ENCODE measurements at places on chromosomes 12 and 14.

GRCh38 chr12:53995378-53996239, 4.4 kb upstream of the HOXC9 start:
- DNase-seq = no peak

- no peak for DNase-seq
Observed at GRCh38 chr12:117362391-117362790, 965 bp upstream of the NOS1 start.

DNA sequence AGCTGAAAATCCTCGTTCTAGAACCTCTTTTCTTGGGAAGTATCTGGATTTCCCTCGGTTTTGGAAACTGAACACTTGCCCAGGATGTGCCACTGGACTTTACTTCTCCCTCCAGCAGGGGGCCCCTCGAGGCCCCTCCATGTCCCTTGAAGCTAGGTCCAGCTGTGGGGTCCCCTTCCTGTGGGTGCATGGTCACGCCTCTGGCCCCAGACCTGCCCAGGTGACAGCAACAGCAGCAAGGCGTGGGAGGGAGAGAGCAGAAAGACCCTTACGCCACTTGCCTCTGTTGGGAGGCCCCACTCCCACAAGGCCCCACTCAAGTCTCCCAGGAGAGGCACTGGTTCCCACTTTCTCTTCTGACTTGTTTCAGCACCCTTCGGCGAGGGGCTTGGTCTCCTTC, 3.1 kb downstream of the SLC25A29 start:
- DNase-seq = no peak

DNA sequence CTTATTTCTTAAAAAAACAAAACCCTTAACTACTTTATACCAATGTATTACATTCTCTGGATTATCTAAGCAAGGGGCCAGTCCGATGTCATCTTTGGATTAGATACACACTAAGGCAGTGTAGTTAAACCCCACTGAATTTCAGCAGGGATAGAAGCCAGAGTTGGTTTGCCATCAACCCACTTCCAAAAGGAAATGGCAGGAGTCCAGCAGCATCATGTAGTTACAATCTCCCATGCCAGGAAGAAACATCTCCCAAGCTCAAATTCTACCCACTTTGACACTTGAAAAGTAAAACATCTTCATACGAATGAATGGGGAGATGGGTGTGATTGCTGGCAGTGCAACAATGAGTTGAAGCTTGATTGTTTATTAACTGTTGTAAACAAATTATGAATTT, 203.5 kb upstream of the PLXNC1 start:
- DNase-seq = no peak

GRCh38 chr14:66610154-66610563, 102.2 kb downstream of the GPHN start:
- DNase-seq = no peak

DNA sequence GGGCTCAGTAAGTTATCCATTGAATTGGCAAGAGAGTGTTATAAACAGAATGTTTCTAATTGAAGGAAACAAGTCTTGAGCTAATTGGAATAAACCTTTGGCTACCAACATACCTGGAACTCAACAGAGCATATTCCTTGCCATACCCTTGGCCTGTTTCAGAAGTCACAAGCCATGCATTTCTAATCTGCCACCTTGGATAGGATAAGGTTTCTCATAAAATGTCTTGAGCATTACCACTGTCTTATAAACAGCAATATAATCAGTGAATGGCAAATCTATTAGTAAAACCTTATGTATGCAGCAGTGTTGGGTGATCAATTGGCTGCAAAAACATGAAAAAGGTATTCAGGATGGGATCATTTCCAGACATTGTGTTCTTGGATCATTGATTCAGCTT, 765.2 kb upstream of the SEL1L start:
- no peak for DNase-seq

- no peak for DNase-seq
Observed at GRCh38 chr14:37116933-37117849, 55.2 kb downstream of the SLC25A21 start.

DNA sequence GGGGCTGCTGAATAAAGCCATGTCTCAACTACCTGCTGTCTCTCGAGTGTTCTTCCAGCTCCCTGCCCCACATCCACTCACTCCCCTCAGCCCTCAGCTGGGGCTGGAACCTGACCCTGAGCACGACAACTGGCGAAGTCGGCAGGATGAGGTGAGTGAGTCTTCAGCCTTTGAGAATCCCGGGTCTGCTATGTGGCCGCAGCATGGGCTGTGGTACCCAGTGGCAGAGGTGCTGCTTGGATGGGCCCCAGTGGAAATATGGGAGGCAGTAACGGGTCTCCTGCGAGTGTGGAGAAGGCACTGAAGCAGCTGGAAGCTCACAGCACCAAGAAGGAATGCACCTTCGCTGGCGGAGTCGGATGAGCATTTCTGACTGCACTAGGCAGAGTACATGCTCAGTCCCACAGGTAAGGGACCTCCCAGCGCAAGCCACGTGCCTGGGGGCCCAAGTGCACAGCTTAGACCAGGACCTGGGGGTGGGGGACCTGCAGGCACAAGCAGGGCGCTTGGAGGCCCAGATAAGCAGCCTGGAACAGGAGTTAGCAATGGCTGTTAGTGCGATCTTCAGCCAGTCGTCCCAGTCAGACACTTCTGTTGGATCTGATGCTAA, 95.5 kb upstream of the TMPO start:
- no peak for DNase-seq

DNA sequence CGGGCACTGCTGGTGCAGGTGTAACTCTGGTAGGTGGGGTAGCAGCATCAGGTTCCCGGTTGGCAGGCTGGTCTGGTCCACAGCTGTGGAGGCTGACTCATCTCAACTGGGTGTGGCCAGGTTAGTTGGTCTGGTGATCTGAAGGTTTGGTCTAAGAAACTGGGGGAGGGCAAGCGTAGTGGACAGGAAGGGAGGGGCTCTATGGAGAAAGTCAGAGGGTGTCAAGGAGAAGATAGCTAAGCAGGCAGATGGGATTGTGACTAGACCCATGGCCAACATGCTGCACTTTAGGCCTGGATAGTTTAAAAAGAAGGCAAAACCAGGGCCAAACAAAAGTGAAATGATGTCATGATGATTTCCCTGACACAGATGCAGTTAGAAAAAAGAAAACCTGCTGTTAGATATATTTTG, 7.9 kb downstream of the TRIM9 start:
- DNase-seq = peak; percentile 59

GRCh38 chr14:91123201-91123600, 9.3 kb downstream of the DGLUCY start:
- no peak for DNase-seq

- DNase-seq = no peak
Observed at GRCh38 chr12:51839310-51839947, 9.1 kb downstream of the FIGNL2 start.

GRCh38 chr14:81946834-81947798, 413.5 kb upstream of the SEL1L start:
- no peak for DNase-seq

DNA sequence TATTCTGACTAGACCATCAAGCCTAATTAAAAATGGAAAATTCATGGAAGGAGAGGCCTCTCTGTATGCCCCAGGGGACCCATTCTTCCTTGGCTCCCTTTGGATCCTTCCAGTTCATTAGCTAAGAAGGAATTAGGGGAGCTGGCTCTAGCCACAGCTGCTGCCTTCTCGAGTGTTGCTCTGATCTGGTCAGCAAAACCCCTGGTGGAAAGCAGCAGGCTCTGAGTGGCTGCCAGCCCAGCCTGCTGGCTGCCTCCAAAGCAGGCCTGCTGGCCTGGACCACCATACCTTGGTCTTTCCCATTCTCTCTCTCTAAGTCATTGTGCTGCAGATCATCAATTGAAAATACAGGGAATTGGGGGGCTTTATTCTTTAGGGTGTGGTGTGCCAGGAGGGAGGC, 29.0 kb upstream of the AKAP6 start:
- DNase-seq = no peak

DNA sequence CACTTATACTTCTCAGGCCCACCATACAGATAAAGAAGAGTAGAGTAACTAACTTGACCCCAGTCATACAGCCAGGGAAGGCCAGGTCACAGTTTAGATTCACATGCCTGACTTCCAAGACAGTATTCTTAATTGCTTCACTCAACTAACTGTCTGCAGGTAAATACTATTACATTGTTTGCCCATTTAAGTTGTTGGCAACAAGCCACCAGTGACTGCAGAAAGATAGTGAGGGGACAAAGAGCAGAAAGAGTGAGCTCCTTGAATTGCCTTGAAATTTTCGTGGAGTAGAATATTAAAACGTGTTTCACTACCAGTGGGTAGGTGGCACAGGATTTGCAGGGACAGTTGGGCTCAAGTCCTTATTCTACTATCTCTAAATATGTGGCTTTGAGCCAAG, 146.3 kb upstream of the RMST start:
- no peak for DNase-seq

DNA sequence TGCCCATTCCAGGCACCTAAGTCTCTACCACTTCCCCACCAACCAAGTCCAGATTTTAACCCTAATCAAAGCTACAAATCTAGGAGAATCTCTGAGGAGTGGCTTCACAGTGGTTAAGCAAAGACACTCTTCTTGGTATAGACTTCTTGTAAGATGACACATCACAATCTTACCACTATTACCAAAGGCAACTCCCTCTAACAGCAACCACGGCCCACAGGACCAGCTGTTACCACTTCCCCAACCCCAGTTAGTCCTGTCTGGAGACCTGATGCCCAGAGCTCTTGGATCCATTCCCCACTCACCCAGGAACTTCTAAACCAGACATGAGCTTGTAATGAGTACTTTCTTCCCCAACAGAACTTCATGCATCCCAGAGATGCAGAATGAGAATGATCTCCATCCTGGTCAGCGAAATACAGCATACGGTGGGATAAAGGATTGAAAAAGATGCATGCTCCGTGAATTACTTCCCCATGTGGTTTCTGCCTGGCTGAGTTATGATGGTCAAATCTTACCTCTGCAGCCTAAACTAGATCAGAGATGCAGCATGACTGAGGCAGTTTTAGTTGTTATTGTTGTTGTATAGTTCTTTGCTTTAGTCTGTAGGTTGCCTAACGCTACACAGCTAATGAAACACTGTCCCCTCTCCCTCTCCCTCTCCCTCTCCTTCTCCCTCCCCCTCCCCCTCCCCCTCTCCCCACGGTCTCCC, 87.7 kb upstream of the FOXN3 start:
- no peak for DNase-seq

DNA sequence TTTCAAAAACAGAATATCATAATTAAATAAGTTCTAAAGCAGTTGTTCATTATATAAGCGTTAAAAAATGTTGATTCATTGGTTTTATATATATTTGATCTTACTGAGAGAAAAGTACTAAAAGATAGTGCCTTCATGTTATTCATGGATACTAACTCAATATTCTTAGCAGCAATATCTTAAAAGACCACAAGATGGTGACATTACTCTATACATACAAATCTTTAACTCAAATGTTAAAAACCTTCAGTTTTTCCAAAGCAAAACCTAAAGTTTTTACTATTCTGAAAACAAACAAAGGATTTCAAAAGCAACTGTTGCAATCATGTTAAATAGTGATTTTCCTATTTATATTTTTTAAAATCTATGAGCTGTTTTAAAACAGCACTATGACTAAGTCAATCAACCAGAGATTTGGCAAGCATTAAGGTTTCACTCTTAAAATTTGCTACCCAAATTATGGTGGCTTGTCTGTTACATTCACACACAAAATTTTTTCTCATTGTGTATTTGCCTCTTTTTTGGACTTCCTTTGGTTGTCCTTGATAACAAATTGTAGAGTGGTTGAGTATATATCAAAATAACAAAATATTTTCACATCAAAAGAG, 50.1 kb upstream of the RERGL start:
- no peak for DNase-seq

DNA sequence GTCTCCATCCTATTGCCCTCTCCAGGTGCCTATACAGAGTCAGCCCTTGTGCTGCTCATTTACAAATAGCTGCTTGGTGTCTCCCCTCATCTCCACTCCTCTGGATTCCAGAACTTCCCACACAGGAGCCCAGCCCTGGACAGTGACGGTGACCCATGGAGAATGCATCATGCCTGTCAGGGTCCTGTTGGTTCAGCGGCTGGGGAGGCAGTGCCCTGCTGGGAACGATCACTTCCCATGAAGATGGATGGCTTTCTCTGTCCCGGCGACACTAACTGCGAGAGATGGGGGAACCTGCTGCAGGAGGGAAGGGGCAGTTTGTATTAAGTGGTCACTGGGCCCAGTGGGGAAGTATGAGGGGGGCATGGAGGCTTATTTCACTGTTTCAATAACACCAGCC, 395.0 kb upstream of the TBX3 start:
- no peak for DNase-seq

DNA sequence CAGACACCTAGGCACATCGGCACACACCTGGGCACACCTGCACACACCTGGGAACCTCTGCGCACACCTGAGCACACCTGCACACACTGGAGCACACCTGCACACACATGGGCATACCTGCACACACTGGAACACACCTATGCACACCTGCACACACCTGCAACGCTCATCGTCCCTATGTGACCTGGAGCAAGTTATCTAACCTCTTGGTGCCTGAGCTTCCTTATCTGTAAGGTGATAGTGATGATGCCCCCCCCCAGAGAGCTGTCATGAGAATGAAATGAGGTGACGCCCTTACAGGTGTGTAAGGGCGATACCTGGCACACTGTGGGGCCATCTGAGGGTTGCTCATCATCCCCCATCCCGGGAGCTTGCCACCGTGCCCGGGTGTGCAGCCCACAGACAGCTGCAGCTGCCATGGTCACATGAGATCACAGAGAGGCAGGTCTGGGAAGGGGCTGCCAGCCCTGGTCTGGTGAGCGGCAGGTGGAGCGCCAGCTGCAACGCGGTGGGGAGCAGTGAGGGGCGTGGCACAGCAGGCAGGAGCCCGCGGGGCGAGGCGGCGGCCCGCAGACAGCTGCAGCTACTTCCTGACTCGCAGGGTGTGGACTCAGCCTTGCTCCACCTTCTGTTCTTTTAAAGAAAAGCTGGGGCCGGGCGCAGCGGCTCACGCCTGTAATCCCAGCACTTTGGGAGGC, 59.9 kb upstream of the FBRSL1 start:
- DNase-seq = peak; percentile 94

DNA sequence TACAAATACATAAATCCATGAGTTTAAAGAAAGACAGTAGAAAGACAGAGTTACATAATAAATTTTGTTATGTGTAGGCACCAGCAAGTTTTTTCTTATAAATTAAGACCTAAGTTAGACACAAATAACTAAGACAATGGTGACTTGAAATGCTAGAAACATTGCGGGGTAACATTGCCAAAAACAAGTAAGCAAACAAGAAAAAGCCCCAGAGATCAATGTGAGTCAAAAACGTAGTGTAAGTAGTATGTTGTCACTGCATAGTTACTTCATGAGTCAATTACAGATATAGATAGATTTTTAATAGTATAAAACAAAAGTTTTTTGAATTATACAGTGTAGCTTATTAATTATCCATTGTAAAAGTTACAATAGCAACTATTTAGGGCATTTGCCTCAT, 83.4 kb downstream of the CNTN1 start:
- no peak for DNase-seq

GRCh38 chr12:79420146-79420618, 270.6 kb downstream of the PAWR start:
- no peak for DNase-seq

All from Peyer's patch (tissue), 4 donors.